ENCODE measurements at places on chromosomes 16 and 17.

DNA sequence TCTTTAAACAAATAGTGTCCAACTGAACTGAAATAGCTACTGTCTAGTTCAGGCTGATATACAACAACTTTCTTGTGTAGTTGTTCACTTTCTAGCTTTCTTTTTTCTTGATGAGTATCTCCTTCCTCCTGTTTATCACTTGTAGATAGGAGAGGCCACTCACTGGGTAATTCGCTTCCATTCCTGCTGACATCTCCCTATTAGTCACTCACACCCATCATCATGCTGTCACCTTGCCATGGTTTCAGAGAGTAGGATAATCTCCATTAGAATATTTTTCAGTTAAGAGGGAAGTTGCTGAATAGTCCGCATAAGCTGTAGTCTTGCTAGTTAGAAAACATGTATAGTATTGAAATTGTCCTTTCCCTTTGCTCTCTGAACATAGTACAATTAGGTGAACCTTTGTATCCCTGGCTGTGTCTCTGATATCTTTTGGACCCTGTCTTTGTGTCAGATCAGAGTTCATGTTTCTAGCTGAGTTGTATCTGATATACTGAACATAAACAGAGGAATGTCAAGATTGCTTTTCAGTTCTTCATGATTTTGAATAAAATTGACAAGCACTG is 64.4 kb upstream of the RASL10B start:
- DNase-seq = no peak

DNA sequence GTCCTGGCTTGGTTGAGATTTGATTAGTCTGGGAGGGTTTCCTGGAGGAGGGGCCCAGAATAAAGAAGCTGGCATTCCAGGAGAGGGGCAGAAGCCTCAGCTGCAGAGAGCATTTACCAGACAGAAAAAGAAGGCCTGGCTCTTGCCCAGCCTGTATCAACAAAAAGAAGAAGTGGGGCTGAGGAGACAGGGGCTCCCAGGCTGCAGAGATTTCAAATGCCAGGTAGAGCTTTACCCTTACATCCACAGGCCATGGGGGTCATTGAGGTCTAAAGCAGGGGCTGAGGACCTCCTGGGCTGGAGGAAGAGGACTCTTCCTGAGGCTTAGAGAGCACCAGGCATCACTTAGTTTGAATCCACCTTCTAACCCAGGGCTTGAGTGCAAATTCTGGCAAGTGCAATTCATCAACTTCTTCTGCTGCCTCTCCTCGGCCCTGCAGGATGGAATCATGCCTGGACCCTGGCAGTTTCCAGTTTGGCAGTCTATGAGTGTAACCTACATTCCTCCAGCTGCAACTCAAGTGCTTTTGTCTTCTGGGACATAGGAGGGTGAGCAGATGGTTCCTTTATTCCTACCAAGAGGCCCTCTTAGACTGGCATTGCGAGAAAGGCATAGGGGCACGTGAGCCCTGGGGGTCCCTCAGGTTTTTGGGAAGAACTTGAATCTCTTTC is 15.3 kb downstream of the CA7 start:
- DNase-seq = no peak

DNA sequence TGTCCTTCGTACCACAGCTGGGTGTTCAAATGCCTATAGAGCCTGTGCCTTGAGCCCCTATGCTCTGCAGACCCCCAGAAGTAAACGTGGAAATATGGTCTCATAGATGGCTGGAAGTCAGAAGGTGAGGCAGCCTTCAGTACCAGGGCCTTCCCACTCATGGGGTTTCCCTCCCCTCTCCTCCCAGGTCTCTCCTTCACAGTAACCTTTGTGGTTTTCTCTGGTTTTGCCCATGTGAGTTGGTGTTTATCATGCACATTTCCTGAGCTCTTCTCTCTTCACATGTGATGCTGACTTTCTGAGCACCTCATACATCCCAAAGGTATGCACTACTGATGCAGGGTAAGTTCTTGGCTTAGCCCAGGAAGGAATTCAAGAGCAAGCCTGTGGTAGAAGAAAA is 35.4 kb downstream of the TMEM114 start:
- no peak for DNase-seq

DNA sequence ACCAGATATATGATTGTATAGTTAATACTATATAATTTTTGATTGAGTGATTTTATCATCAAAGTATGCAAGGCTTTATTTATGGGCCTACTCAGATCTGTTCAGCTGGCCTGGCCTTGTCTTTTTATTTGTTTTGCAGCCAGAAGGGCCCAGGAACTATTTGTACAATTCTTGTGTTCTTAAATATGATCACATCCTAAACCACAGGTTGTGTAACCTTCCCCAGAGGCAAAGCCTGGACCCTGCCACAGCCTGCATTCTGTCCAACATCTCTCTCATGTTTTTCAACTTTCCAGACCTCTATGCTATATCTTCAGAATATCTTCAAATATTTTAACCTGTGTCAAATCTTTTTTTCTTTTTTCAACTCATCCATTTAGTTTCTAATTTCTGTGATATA is 410.4 kb upstream of the MON1B start:
- DNase-seq = no peak

DNA sequence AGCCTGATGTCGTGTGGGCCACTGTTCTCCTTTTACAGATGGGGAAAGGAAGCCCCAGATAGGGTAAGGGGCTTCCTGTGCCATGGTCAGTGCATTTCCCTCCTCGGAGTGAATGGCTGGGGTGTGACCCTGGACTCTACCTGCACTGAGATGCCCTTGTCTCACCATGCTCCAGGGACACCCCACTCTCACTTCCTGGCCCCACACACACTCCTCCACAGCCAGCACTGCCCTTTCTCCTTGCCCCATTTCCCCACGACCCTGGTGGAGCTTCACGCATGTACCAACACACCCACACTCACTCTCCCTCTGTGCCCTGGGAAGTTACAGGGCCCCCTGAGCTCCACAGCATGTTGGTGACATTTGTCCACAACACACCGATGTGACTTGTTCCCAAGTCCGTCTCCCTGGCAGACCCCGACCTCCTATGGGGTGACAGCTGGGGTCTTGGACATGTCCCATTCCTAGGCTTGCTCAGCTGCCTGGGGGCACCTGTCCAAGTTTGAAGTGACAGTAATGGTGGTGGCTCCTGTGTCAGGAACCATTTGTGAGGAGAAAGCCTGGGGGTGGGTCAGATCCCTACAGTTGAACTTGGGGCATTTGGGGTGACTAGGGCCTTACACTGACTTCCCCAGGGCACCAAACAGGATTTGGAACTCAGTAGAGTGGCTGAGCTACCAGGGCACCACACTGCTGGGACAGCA is 47.4 kb downstream of the PECAM1 start:
- no peak for DNase-seq

DNA sequence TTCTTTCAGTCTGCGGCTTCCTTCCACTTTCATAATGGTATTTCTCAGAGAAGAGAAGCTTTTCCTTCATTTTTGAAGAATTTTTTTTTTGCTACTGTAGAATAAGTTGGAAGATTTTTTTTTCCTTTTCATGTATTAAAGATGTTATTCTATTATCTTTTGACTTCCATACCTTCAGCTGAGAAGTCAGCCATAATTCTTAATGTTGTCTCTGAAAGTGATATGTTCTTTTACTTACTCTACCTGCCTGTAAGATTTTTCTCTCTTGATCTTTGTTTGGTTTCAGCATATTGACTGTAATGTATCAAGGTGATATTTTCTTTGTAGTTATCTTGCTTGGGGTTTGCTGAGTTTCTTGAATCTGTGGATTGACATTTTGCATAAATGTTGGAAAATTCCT is 143.5 kb upstream of the TOX3 start:
- no peak for DNase-seq

GRCh38 chr16:30603945-30604315 is 6.3 kb downstream of the ZNF689 start:
- no peak for DNase-seq

GRCh38 chr16:53187775-53188174 is 133.0 kb downstream of the CHD9 start:
- DNase-seq = no peak

DNA sequence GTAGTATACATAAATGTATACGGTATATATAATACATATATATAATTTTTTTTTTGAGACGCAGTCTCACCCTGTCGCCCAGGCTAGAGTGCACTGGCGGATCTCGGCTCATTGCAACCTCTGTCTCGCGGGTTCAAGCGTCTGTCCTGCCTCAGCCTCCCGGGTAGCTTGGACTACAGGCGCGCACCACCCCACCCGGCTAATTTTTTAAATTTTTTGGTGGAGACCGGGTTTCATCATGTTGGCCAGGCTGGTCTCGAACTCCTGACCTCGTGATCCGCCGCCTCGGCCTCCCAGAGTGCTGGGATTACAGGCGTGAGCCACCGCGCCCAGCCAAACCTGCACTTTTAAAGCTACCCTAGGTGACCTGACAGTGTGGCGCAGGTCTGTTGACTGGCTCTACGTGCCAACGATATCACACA is 745 bp downstream of the PAM16 start:
- DNase-seq = no peak

DNA sequence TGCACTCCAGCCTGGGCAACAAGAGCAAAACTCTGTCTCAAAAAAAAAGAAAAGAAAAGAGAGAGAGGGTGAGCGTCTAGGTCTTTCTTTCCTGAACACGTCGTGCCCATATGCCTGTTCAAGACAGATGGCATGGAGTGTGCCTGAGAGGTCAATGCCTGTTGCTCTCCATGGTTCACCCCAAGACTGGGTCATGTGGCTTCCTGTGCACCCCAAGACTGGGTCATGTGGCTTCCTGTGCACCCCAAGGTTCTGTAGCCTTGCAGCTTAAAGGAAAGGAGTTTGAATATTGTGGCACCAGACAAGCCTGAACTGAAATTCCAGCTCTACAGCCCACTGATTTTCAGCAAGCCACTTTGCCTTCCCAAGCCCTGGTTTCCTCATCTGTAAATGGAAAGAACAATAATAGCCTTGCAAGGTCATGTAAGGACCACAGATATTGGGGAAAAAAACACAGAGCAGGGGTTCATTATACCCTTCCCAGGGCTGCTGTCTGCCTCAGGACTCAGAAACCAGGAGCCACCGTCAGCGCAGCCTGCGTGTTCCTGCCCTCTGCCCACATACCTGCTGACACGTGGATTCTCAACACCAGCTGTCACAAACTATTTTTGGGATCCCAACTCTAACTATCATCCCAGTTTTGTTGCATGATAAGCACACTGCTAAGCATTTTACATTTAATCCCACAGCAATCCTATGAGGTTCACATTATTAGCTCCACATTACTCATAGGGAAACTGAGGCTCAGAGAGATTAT is 18.0 kb upstream of the NAGS start:
- no peak for DNase-seq

DNA sequence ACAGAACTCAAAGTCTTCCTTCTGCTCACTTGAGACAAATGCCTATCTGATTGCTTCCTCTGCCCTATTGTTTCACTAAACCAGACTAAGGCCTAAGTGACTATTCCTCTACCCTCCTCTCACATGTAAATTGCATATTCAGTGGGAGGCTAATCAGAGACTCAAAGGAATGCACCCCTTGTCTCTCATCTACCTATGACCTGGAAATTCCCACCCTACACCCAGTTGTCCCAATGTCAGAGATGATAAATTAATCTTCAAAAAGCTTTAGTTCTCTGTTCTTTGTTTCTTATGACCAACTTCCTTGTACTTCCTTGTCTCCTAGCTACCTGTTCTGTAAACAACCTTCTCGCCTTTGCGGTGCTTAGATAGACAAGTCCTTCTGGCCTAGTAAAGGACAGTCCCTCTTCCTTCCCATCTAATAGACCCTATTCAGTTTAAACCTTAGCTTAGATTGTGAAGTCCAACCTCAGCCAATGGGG is 76.0 kb downstream of the EMP2 start:
- no peak for DNase-seq

DNA sequence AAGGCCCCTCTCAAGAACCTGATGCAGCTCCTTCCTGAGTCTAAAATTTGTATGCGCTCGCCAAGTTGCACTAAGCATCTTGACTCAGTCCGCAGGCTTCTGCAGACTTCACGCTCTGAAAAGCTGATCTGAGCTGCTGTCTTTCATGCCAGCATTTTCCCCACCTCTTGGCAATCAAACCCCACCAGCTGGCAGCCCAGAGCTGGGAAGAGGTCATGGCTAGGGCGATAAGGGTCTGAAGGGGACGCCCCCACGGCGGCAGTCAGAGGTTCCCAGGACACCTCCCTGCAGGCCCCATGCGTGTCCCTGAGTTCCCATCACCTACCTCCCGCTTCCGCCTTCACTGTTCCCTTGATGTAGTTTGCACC is 5.1 kb upstream of the UNC13D start:
- no peak for DNase-seq

DNA sequence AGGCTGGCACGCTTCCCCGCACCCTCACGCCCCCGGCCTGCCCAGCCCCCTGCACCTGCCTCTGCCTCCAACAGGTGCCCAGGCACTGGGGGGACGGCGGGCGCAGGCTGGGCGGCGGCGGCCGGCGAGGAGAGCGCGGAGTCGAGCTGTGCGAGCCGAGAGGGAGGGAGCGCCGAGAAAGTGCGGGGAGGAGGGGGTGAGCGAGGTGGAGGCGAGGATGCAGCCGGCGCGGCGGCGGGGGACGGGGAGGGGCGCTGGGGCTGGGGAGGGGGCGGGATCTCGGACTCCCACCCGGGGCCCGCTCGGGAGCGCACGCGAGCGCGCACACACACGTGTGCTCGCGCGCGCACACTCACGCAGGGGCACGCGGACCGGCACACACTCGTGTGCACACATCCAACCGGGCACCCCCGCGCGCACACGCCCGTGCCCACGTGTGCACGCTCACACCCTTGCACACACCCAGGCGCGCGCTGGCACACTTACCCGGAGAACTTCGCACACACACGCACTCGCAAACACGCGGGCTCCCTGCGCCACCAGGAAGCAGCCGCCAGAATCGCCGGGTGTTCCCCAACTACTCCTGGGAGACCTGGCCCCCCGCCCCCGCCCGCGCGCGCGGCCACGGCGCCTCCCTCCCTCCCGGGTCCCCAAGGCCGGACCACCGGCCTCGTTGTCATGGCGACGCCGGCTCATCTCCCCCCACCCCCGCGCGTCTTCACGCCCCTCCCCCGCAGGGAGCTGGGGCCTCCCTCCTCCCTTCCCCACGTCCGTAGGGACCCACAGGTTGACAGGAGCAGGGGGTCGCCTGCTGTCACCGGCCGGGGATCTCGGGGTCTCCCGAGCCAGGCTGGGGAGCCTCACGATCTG is at the start of gene DOC2A:
DOC2A (minus strand) TSS at position 184 of the 870 bp plus-strand sequence. CDS start 805 bp downstream, outside the sequence.
- DNase-seq = no peak
